NCI-H1694 treated with DMSO at 0.1 percent for 48 hours (cell line): ENCODE measurements at places on chromosomes 1 and 21.

- peak; percentile 83 for DNase-seq
Measured at GRCh38 chr21:36976882-36977651, 10.6 kb upstream of the HLCS start.

GRCh38 chr1:24786191-24786590 lies 40.9 kb downstream of the CLIC4 start:
- DNase-seq = no peak

GRCh38 chr1:7501084-7501491 lies 270.0 kb upstream of the VAMP3 start:
- no peak for DNase-seq

- DNase-seq = no peak
Measured at GRCh38 chr1:34770891-34771504, 10.0 kb upstream of the GJB3 start.

- DNase-seq = no peak
Measured at GRCh38 chr1:202029171-202029665, 18.8 kb downstream of the ELF3 start.

DNA sequence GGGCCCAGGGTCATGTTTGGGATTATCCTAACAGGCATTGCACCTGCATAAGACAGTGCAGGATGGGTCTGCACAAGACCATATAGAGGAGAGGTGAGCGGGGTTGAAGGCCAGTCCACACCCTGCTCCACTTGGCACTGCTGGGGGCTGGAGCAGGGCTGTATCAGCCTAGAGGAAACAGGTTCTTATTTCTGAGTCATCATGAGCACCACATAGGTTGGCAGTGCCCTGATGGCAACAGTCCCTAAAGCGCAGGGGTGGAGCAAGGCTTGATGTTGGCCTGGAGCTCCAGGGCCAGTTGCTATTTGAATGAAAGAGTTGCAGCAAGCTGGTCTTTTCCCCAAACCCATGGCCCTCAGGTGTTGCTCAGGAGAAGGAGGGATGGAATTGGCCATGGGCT lies 29.8 kb upstream of the BMP8B start:
- no peak for DNase-seq

DNA sequence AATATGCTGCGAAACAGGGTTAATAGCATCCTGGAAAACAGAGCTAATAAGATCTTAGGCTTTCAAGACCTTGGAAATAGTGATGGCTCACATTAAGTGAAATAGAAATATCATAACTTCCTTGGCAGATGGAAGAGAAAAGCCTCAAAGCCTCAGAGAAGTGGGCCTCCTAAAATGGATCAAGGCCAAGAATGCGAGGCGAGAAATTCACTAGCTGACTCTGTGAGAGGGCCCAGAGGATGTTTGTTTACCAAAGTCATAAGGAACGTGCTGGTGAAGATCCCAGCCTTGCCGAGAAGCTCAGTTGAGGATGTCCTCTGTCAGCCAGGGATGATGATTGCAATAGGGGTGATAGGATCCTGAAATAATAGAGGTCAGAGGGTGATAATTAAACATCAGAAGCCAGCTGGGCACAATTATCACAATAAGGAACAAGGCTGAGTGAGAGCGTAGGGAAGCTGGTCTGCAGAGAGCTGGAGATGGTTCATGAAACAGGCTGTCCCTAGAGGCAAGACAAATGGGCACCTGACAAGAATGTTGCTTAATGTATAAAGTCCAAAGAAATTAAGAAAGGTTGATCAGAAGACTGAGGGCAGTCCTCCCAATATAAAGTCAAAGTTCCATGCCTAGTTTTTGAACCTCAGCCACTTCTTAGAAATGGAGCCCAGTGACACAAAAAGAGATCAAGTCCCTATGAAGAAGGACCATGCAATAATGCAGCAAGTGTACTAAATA lies 101.7 kb upstream of the COG2 start:
- DNase-seq = no peak

- DNase-seq = no peak
Measured at GRCh38 chr1:159421821-159422220, 10.2 kb upstream of the OR10J4 start.

DNA sequence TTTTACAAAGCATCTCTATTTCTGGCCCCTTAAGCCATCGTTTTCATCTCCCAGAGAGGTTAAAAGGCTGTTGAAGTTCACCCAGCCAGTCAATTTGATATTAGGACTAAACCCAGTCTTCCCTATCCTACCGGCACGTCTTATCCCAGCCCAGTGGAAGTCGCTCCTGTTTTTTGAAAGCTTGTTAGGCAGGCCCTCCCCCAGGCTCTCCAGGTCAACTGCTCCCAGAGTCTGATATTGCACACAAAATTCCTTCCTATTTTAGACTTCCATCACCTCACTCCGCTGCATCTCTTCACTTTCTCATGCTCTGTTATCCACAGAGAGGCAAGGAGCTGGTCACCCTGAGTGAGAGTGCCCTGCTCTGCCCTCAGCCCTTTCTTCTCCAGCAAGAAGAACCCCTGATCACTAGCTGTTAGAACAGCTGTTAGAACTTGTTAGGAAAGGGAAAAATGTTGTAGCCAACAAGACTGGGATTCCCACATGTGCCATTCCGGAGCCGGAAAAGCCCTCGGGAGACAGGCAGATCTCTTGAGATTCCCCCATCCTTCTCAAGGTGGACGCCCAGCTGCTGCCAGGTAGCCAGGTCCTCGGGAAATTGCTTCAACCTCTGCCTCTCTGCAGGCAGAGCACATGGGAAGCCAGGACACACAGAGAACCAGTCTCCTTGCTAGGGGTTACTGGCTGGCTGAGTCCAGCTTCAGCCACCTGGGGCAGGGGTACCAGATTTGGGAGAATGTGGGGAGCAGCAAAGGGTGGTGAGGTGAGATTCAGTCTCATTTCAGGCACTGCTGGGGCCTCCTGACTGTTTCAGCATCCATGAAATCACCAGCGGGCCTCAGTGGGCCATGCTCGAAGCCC lies 25.7 kb downstream of the PLXNA2 start:
- no peak for DNase-seq

- DNase-seq = no peak
Measured at GRCh38 chr1:15836772-15837669, 10.5 kb upstream of the SPEN start.

DNA sequence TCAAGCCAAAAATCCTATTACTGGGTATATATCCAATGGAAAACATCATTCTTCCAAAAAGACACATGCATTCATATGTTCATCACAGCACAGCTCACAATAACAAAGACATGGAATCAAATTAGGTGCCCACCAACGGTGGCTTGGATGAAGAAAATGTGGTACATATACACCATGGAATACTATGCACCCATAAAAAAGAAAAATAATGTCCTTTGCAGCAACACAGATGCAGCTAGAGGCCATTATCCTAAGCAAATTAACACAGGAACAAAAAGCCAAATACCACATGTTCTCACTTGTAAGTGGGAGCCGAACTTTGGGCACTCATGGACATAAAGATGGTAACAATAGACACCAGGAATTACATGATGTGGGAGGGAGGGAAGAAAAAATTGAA lies 113.6 kb downstream of the MRPL39 start:
- no peak for DNase-seq
